Large intestine (tissue), 12 donors: ENCODE measurements at places on chromosomes 1 and 21. TPM values are rescaled to one million over a fixed set of nuclear protein-coding genes. Genes with fewer than 3 reads are reported as not detected.

Gene INSRR
- 0.09 TPM for polyA plus RNA-seq

DNA sequence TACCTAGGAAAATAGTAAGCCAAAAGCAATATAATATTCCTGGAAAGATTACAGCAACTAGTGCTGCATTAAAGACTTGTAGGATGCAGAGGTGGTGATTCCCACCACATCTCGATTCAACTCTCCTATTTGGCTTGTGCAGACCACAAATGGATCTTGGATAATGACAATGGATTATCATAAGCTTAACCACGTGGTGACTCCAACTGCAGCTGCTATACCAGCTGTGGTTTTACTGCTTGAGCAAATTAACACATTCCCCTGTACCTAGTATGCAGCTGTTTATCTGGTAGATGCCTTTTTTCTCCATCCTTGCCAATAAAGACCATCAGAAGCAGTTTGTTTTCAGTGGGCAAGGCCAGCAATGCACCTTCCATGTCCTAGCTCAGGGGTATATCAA, 542.7 kb upstream of the ADGRL4 start:
- DNase-seq, result no peak

DNA sequence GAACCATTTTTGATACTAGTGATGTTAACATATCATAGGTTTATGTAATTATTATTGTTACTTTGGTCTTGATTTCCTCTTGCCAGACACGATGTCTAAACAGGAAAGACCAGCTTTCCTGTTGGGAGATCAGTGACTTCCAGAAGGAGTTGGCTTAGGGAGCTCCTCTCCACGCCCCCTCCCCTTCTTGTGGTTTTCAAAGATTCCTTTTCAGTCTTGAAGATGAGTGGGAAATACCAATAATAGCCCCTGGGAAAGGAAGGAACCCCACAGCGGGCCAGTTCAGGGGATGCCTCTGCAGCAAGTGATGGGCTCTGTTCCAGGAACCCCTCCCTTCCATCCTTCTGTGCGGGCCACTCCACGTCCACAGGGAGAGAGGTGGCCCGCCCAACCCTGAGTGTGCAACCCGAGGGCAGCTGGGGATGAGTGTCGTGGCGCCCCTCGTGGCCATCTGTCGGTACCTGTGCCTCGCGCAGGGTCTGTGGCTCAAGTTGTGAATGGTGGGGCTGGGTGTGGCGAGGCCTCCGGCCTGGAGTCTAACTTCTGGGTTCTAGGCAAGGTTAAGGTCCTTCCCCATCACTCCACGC, 65.7 kb downstream of the TLR5 start:
- no peak for DNase-seq

Gene TBX15
- polyA plus RNA-seq, result 0.04 TPM

- DNase-seq, result peak; percentile 26
These were observed 92.5 kb upstream of the IRF2BP2 start for GRCh38 chr1:234702342-234703000.

GRCh38 chr21:45505416-45506021, 36.7 kb downstream of the SLC19A1 start:
- DNase-seq, result no peak

GRCh38 chr1:237884237-237884636, 6.5 kb downstream of the ZP4 start:
- no peak for DNase-seq

Gene PADI1
- not detected for polyA plus RNA-seq

Gene CHI3L2
- 2.4 TPM for polyA plus RNA-seq

DNA sequence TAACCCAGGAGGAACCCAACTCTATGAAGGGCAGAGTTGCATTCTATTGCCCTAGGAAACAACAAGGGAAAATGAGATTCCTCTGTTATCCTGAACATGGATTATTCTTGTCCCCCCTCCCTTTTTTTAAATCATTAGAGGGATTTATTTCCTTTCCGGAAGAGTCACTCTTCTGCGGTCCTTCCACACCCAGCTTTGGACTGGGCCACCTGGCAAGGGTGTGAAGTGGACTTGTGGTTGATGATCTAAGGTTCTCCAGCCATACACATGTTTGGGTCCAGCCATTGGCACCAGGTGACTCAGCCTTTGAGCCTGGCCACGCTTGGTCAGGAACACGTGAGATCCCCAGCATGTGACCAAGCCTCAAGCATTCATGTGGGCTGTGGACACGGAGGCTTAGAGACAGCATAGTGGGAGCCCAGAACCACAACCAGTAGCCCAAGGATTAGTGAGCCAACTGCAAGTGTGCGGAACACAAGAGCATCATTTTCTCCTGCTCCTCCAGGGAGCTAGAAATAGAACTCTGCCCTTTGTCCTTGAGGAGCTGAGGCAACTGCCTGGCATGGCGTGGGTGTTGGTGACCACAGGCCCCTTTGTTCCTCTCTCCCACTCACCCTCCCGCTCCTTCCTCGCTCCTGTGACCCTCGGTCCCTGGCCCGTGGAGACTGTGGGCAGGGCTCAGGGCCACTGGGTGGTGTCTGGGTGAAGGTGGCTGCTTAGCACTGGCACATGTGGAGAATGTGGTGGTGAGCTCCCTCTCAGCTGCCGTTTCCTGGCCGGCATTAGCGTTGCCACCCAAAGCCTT, 50.1 kb downstream of the NENF start:
- DNase-seq, result no peak

- DNase-seq, result no peak
These were observed 7.3 kb downstream of the RAP1GAP start for GRCh38 chr1:21661886-21662285.

Gene CACNA1S
- 0.15 TPM for polyA plus RNA-seq

Gene ELAPOR1
- polyA plus RNA-seq, result 66.0 TPM

Gene WNT9A
- 5.1 TPM for polyA plus RNA-seq

DNA sequence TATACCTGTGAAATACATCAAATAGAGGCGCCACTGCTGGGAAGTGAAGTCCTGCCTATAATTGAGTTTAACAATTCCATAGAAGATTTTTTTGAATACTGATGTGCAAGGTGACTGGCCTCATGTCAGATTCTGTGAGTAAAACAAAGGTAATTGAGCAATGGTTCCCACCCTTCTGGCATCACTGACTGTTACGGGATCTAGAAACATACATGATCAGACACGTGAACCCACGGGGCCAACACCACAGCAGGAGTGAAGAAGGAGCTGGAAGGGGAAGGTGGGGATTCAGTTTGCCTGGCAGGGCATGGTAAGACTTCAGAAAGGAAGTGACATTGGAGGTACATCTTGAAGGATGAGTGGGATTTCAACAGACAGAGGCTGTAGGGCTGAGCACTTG, 270.2 kb downstream of the DISC1 start:
- DNase-seq, result no peak

DNA sequence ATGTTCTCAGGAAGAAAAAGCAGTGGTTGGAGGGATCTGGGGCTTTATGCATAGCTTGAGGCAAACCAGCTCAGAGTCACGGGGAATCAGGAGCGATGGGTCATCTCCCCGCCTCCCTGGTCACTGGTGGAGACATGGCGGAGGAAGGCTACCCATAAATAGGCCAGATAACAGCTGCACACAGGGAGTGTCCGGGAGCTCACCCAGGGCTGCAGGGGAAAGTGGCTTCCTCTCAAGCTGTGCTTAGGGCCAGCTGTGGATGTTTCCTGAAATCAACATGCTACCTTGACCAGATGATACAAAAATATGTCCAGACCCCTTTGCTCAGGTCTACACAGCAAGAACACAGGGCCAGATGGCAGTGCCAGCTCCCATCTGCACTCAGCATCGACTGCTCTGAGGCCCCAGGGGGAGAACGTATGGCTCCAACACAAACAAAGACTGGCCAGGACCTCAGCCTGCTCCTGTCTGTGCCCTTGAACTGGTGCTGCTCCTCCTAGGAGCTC, 27.1 kb upstream of the RERE start:
- peak; percentile 54 for DNase-seq

GRCh38 chr1:44851308-44851707, 8.3 kb upstream of the PTCH2 start:
- no peak for DNase-seq

DNA sequence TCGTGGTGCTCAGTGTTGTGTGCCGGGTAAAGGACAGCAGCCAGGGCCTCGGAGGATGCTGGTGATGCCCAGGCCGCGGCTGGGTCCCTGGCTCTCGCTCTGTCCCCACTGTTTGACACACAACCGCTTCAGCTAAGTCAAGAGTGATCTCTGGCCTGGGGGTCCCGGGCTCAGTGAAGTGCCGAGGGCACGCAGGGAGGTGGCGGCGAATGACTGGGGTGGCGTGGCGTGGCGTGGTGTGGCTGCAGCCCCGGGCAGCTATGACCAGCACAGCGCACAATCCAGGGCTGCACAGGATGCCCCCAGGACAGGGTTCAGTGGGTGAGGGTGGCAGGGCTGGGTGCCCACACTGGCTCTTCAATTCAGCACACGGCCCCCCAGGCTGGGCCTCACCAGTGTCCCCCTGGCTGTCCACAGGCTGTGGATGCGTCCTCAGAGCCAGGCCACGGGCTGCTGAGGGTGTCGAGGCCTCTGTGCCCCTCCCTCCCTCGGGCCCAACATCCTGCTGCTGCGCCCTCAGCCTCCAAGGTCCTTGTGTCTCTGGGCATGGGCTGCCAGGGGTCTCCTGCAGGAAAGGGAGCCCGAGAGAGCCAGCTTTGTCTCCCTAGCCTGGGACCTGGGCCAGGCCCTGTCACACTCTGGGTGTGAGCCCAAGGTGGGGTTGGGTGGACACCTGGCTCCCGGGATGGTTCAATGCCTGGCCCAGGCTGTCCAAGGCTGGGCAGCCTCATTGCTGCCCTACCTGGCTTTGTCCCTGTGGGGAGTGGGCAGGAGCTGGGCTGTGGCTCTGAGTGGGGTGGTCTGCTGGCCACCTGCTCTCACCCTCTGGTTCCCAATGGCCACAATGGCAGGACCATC, 12.0 kb upstream of the SKI start:
- no peak for DNase-seq

Gene S100A1
- 2.8 TPM for polyA plus RNA-seq

DNA sequence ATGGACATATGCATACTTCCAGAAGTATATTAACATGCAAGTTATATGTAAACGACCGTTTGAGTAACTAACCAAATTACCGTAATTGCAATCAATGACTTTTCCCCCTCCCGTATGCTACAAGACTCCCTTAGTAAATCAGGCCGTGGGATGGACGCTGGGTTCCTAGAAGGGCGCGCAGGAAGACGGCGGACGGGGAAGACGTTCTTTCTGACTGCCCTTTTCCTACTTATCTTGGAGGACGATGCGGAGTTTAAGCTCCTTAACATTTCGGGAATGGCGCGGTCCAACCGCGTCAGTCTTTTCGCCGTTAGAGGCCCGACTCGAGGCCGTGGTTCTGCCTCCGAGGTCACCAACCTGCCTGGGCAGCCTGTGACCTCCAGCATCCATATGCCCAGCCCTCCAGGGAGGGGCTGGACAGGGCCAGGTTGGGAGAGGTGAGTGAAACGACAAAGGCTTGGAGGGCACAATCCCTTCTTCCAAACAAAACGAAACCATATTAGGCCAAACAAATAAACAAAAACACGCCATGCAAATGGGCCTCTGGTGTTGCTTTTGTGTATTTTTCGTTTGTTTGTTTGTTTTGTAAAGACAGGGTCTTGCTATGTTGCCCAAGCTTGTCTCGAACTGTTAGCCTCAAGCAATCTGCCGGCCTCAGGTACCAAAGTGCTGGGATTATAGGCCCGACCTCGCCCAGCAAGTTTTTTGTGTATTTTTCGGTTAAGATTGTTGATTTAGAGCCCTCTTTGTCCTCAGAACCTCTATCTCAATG, 873 bp upstream of the PI4KB start:
- DNase-seq, result no peak

DNA sequence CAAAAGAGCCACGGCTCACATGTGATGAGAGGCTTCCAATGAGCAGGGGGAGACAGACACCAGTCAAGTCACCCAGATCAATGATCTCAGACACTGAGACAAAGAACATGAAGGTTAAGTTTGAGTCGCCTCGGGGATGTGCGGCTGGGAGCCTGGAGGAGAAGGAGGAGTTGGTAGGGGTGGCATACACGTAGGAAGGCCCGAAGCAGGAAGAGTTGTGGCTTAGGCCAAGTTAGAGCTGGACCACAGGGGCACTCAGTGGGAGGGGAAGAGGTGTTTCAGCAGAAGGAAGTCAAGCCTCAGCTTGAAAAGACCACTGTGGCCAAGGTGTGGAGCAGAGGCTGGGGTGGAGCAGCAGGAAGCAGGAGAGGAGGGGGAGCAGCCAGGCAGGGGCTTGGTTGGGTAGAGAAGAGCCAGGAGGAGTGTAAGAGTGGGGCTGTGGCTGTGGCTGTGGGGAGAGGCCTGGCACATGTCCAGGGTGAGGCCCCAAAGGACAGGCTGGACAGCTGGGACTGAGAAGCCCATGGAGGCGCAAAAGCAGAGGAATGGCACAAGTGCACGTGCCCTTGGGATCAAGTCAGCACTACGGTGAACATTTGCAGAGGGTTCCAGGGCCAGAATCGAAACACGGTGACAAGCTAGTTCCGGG, 27.6 kb downstream of the CTNNBIP1 start:
- DNase-seq, result no peak

- DNase-seq, result no peak
These were observed 15.9 kb upstream of the NPPB start for GRCh38 chr1:11874624-11875023.

DNA sequence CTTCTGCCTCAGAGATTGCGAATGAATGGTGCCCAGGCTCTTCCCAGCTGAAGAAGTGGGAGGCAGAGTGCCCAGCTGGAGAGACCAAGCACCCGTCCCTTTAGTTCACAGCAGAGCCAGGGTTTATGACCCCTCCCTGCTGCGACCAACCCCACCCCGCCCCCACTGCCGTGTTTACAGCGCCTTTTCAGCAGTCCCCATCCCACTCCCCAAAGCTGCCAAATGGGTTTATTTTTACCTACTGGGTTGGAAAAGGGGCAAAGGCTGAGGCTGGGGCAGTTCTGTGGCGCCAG, 23.6 kb downstream of the DYRK3 start:
- DNase-seq, result no peak

Gene ZFYVE9
- 14.5 TPM for polyA plus RNA-seq

Gene LAMB3
- polyA plus RNA-seq, result 156 TPM

Gene FLG2
- 0.06 TPM for polyA plus RNA-seq

Gene BRINP3
- polyA plus RNA-seq, result 34.4 TPM

DNA sequence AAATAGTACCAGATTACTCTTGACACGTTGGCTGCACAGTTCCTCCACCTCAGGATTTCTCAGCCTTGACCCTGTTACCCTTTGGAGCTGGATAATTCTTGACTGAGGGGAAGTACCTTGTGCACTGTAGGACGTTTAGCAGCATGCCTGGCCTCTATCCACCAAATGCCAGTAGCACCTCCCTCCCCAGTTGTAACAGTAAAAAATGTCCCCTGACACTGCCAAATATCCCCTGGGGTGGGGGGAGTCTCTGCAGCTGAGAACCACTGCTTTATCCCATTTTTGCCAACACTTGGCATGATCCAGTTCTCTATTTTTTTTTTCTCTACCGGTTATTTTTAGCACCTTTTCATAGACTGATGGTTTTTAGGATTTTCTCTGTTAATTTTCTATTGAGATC, 34.0 kb downstream of the C1orf198 start:
- DNase-seq, result no peak
